ENCODE measurements at places on chromosomes 2 and 18.

- no peak for DNase-seq
Measured at GRCh38 chr18:35408843-35409261, 31.7 kb upstream of the ZNF396 start.

DNA sequence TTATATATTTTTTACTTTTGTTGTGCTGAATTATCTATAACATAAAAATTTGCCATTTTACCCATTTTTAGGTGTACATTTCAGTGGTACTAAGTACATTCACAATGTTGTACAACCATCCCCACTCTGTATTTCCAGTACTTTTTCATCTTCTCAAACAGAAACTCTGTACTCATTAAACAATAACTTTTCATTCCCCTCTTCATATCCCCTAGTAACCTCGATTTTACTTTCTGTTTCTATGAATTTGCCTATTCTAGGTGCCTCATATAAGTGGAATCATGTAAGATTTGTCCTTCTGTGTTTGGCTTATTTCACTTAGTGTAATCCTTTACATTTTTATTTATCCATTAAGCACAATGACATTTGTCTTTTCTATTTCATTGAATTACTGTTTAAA is 51.3 kb downstream of the GTF2A1L start:
- no peak for DNase-seq

DNA sequence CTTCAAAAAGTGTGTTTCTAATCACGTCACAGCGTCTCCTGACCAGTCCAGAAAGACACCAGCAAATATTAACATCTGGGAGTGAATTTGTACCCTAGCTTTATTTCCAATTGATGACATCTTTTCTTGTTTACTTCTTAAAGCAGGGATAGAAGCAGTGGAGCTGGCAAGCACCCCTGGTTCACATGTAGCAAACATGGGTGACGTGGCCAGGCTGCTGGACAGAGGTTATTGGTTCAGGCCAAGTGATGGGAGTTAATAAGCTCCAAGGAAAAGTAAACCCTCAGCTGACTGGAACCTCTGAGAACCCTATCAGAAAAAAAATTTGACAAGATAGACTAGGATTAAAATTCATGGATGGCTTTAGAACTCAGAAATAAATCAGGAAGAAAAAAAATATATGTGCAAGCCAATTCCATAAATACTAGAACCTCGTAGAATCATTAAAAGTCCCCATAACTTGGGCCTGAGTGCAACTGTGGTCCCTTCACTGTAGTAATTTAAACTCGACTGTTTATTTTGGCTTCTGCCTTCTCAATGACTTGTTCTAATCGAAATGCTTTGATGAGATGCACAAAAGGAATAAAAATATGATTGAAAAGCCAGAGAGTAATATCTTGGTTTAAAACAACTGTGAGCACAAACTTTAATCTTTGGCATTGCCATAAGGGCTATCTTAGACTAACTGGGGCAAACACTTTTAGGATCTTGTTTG is 121.5 kb upstream of the CTAGE1 start:
- DNase-seq, result no peak

GRCh38 chr2:140023291-140023690 is 1243.1 kb upstream of the NXPH2 start:
- no peak for DNase-seq

DNA sequence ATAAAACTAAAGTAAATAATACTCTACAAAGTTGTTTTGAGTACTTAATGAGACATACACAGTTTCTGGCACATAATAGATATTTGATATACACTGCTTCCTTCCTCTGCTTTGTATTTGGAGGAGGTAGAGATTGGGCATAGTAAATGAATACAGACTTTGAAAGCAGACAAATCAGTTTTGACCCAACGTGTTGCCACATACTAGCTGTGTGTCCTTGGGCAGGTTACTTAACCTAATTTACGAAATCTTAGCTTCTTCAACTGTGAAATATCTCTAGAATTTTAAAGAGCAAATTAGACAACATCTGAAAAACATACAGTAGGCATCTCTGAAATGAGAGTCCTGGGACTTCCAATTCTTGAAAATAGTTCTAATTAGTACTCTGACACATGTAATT is 425.4 kb downstream of the TGIF1 start:
- no peak for DNase-seq

GRCh38 chr18:79567481-79568147 is 112.0 kb upstream of the CTDP1 start:
- peak; percentile 13 for DNase-seq

- DNase-seq, result peak; percentile 26
Measured at GRCh38 chr2:88880441-88880953, 189.0 kb downstream of the RPIA start.

DNA sequence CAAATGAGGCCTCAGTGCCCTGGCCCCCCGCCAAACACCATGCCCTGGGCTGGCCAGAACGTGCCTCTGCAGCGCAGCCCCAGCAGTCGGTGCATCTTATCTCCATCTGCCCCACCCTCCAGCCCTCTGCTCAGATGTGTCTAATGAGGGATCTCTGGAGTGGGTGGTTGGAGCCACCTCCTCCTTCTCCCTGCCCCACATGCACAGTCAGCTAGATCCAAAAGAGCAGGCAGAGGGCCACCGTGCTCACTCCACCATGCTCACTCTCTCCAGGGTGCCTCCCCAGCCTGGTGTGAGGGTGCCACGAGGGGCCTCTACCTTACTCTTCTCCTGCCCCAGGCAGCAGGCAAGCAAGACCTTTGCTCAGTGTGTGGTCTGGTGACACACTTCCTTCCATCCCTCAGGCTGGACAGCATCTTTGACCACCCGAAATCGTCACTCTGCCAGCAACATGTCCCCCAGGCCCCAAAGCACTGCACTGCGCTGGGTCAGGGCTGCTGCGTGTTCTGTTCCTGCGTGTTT is 266.1 kb upstream of the HDAC4 start:
- DNase-seq, result no peak

DNA sequence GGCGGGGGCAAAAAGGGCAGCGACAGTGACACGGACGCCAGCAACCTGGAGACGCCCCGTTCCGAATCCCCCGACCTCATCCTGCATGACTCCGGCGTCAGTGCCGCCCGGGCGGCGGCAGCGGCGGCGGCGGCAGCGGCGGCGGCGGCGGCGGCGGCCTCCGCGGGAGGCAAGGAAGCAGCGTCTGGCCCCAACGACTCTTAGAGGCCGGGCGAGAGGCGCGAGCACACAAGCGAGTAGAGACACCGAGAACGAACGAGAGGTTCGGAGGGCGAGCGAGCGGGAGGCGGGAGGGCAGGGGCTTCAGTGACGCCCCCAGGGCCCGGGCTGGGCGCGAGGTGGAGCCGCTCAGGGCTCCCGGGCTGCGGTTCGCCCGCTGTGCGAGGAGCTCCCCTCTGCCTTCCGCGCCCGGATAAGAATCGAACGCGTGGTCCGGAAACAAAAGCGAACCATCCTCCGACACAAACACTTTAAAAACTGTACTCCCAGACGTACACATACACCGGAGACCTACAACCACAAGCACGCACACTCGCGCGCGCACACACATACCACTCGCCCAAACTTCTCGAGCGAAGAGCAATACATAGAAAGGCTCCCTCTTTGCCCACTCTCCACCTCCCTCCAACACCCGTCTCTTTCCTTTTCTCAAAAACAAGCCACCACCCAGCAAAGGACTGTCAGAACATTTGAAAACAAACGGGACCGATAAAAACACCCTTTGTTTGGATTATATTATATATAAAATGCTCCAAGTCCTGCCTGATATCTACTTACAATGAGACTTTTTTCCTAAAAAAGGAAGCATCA is 2.8 kb downstream of the SP9 start:
- no peak for DNase-seq

DNA sequence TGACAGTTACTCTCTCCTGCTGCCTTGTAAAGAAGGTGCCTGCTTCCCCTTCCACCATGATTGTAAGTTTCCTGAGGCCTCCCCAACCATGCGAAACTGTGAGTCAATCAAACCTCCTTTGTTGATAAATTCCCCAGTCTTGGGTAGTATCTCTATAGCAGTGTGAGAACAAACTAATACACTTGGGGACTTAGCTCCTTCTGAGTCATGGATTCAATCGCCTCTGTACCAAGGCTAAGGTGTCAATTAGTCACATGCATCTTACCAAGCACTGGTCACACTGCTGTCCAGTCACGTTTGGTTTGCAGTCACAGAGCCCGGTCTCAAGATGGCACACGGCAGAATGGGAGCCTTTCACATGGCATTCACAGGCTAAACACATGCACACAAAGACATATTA is 100.6 kb downstream of the LAMA1 start:
- no peak for DNase-seq

GRCh38 chr18:78977637-78978348 is 1.8 kb upstream of the SALL3 start:
- DNase-seq, result no peak

DNA sequence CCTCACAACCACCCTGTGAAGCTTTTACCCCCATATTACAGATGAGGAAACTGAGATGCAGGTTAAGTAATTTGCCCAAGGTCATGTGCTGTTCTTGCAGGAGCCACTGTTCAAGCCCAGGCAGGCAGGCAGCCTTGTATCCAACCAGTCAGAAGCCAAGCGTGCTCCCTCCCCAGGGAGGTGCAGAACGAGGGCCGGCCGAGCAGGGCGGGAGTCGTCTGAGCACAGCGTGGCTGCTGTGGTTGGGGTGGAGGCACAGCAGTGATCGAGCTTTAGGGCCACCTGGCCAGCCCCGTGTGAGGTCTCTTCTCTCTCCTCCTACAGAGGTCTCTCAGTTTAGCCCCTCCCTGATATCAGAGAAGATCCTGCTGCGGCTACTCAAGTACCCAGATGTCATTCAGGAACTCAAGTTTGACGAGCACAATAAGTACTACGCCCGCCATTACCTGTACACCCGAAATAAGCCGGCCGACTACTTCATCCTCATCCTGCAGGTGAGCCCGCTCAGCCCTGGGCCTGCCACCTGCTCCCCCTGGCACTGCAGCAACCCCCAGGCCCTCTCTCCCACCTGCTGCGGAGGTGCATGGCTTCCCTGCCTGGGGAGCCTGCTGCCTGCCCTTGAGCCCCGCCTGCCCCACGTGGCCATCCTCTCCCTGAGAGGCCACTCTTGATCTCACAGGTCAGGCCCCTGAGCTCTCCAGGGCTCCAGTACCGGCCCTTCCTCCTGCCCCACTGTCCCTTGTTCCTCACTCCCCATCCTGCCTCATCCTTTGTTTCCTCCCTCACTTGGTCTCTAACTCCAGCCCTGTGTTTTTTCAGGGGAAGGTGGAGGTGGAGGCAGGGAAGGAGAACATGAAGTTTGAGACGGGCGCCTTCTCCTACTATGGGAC is 17.1 kb upstream of the CNNM3 start:
- DNase-seq, result no peak

- peak; percentile 30 for DNase-seq
Measured at GRCh38 chr2:190467575-190468083, 59.5 kb downstream of the MFSD6 start.

- no peak for DNase-seq
Measured at GRCh38 chr2:180699657-180700361, 280.6 kb upstream of the UBE2E3 start.

- peak; percentile 63 for DNase-seq
Measured at GRCh38 chr2:98356729-98357128, 10.5 kb downstream of the CNGA3 start.

Data from DMS153 (cell line).